ENCODE measurements at places on chromosomes 2 and 18. TPM values are rescaled to one million over a fixed set of nuclear protein-coding genes. Genes with fewer than 3 reads are reported as not detected.

DNA sequence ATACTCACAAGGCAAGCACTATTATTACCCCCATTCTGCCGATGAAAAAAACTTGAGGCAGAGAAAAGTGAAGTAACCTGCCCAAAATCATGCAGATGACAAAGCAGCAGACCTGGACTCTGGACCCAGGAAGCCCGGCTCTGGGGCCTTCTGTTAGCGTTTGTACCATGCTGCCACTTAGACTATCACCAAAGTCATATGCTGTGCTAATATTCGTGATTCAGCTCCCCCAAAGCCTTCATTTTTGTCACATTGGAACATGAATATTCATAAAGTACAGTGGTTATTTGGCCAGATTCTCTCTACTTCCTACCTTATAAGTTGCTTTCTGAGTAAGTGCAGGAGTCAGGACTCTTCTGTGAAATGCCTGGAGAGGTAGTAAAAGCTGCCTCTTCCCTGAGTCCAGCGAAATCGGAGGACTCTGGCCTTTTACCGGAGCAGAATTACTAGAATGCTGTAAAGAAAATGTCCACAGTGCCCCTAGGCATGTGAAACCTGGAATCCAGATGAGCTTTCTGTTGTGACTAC is 86.7 kb downstream of the FTCDNL1 start:
- DNase-seq = no peak

- DNase-seq = no peak
Measured at GRCh38 chr2:230447455-230448451, 31.8 kb downstream of the SP100 start.

The USP14 gene
- 17.3 TPM for total RNA-seq

- DNase-seq = peak; percentile 28
Measured at GRCh38 chr2:33395655-33396249, 80.7 kb upstream of the RASGRP3 start.

DNA sequence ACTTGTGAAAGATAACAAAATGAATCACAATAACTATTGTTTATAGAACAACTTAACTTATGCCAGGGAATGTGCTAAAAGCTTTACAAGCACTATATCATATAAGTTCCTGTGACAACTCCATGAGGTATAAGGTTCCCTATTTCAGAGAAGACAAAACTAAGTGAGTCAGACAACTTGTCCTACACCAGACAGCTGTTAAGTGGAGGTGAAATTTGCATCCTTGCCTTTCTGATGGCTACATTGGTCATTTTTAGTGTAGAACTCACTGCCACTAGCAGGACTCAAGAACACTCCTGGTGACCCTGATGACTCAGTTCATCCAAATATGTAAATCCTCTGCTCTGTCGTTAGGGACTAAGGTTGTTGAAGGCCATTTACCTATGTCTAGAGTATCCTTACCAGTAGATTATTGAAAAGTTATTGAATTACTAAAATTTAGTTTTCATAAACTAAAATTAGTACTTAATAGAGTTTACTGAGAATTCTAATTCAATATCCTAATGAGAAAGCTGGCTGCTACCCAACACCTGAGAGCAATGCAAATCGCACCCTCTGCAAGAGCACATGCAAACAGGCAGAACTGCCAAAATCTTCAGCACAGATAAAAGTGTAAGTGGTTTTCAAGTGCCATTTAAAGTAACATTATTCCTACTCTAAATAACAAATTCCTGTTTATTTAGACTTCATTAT is 636.2 kb downstream of the NRXN1 start:
- DNase-seq = no peak

The CCDC93 gene
- 17.7 TPM for total RNA-seq

The PSMA8 gene
- not detected for total RNA-seq

- no peak for DNase-seq
Measured at GRCh38 chr2:4782647-4783046, 909.5 kb upstream of the SOX11 start.

DNA sequence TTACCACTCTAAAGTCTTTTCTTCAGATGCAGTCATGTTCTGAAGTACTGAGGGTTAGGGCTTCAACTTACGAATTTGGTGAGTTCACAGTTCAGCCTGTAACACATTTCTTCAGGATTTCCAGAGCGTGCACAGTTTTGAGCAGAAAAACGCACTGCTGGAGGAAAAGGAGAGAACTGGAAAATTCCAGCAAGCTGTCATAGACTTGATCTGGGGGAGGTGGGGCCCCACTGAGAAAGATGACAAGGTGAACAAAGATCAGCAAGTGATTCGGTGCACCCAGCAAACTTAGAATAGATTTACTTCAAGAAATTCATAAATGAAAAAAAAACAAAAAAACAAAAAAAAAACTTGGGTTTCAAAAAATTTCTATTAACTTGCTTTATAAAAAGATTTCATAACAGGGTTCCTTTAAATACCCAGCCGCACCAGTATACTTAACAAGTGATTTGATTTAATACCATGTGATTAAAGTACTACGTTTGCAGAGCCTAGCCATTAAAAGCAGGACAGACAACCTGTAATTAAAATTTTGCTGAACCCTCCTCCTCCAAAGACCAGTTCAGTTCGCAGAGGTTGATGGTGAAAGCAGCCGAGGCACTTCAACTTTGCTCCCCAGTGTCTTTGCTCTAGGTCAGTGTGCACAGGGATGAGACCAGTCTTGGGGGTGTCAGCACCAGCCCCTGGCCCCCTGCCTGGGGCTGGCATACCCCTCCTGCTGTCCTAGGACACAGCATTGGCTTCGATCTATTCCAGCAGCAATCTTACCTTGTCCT is 30.5 kb downstream of the CTIF start:
- no peak for DNase-seq

The REG3A gene
- not detected for total RNA-seq

The FBXO15 gene
- total RNA-seq = 0.13 TPM

GRCh38 chr18:32321826-32322225 is 132.0 kb downstream of the MEP1B start:
- DNase-seq = no peak

The GAL3ST2 gene
- not detected for total RNA-seq

DNA sequence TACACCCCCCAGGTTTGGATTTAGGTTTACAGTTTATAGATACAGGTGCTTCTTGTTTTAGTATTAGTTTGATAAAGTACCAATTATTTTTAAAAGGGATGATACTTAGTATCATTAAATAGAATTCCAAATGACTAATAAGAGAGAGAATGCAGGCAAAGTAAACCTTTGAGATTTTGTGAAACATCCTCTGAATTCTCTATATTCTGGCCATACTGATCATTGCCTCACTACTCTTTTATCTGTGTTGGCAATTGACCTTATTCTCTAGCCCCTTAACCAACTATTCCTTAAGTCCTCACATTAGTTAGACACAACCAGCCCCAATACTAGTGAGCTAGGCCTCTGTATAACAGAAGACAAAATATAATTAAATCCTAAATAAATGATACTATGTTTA is 125.4 kb downstream of the COMMD1 start:
- no peak for DNase-seq

The SCTR gene
- total RNA-seq = not detected

DNA sequence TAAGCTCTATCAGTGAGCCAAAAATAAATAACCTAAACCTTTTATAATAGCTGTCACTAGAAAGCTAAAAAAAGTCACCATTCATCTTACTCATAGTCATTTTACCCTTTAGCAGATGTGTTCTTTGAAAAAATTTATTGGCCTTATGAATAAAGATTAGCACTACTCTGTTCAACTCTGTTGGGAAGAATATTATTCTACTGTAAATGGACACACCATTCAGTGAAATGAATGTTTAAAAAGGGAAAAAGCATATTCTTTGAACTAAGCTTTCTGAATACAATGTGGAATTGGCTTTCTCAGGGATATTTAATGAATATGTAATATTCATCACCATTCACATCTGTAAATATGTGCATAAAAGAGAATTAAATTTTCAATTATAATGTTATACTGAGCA is 422.0 kb downstream of the CBLN2 start:
- DNase-seq = no peak

The PID1 gene
- total RNA-seq = 0.25 TPM

DNA sequence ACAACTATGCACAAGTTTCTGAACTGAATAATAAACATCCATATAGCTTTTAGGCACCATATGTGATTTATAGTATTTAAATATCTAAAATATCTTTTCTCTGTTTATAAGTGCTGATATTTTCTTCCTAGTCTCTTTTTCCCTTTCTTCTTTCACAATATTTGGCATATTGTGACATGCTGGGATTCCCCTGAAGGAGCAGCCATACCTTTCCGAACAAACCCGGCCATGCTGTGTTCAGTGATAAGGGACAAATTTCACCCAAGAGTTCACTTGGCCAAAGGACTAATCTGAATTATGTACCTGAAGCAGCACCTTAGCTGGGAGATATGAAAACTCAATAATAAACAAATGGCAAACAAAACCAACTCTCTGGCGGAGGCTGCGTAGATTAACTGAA is 250.8 kb downstream of the RDH14 start:
- DNase-seq = no peak

The CRYGA gene
- total RNA-seq = not detected

DNA sequence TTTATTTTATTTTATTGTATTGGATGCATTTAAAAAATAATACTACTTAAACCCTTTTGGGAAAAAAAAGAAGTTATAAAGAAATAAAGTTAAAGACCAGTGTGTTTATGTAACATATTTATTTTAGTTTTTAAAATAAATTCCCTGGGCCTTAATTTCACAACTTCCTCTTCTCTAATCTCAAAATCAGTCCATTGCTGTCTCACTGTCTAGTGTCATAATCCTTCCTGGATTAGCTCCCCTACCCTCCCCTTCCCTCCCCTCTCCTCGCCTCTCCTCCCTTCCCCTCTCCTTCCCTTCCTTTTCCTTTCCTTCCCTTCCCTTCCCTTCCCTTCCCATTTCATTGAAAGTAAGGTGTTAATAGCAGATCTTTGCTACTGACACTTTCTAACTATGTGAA is 40.3 kb upstream of the ZEB2 start:
- no peak for DNase-seq

GRCh38 chr2:64820901-64821300 is 167.2 kb upstream of the SERTAD2 start:
- DNase-seq = no peak

The RAX gene
- total RNA-seq = not detected

DNA sequence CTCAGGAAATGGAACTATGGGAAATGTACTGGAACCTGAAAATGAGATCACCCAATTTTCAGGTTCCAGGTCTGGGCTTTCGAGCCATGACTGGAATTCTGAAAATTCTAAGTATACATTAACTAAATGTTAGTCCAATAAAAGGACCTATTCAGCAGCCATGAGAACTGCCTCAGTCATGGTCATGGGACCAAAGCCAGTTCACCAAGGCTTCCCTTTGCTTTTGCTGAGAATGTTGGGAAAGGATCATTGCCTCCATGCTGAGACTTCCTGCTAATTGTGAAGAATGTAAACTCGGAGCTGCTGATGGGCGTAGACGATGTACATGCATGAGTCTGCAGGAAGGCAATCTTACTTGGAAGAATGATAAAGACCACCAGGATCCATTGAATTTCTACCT is 624.4 kb upstream of the SOX11 start:
- DNase-seq = no peak

DNA sequence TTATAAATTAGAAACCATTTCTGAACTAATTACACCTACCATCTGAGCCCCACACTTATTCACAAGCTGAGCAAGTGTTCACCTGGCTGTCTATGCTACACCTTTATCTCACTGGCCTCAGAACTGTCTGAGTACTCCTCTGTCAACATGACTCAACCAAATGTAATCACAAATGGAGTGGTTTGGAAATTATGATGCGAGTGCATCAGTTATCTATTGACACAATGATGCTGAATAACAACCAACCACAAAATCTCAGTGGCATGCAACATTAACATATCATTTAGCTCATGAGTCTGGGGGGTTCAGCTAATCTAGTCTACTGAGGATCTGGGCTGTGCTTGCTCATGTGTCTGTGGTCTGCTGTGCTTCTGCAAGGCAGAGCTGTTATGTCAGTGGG is 184.2 kb upstream of the NXPH2 start:
- DNase-seq = no peak

GRCh38 chr2:31070339-31071125 is 67.7 kb downstream of the GALNT14 start:
- DNase-seq = no peak

- peak; percentile 56 for DNase-seq
Measured at GRCh38 chr18:75161256-75162028, 47.5 kb downstream of the PTGR3 start.

The LYG1 gene
- 0.13 TPM for total RNA-seq

Data from dermis microvascular lymphatic vessel endothelial cell (primary cell).